ENCODE measurements at places on chromosomes 12 and 14. TPM values are rescaled to one million over a fixed set of nuclear protein-coding genes. Genes with fewer than 3 reads are reported as not detected.

The ANKRD33 gene
- total RNA-seq, result 2.1 TPM

GRCh38 chr12:60920841-60921495 lies 1325.1 kb downstream of the SLC16A7 start:
- no peak for DNase-seq

DNA sequence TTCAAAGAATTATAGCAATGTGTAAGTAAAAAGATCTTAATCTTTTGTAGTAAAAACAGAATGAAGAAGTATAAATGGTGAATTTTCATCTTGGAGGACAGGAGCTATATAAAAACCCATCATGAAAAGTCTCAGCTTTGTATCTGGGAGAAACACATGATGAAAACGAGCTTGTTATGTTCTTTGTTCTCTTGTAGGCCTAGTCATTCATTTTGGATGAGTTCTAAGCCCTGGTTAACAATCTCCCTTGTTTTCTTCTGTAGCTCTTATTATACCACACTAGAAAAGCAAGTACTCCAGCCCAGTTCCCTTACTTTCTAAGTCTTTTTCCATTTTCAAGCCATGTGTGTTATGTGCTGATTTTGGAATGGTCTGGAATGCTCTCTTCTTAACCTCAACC lies 463.5 kb upstream of the RGS6 start:
- DNase-seq, result no peak

The NTS gene
- total RNA-seq, result not detected

The CACNA1C gene
- total RNA-seq, result 0.18 TPM

The OR6C2 gene
- not detected for total RNA-seq

DNA sequence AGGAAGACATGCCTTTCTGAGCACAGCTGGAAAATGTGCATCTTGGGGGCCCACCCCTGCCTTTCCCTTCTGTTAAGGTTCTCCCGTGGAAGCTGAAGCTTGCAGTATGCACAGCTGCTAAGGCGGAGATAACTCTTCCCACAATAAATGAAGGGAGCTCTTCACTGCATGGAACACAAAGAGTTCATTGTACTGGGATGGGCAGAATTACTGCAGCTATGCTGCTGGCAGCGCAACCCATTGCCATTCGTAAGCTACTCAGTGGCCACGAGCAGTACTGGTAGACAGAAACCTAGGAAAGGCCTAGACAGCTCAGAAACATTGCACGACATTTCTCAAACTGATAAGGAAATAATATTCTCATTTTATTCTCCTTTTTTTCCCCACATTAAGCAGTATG lies 310.2 kb downstream of the MDGA2 start:
- no peak for DNase-seq

DNA sequence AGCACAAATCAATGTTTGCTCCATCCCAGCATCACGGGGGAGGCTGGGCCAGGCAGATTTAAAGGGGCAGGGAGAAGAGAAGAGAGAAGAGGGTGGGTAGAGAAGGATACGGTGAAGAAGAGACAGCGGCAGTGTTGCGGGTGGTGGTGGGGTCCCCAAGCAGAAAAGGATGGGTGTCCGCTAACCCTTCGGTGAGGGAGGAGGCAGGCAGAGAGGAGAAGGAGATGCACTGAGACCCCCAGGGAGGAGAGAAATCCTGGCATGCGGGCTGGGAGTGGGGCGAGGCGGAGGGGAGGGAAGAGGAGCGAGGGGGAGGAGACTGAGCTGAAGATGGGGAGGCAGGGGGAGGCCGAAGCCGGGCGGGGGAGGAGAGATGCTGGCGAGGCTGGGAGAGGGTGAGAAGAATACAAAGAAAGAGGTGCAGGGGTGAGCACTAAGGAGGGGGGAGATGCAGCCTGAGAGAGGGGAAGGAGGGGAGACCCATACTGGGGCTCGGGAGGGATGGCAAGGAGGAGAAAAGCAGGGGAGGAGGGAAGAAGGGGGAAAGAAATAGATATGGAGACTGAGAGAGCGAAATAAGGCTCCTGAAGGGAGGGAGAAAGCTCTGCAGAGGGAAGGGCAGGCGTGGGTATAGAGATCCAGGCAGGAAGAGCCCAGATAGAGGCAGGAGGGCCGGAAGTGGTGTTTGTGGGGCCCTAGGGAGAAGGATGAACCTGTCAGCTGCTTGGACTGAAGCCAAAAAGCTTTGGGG lies at the start of gene JPH4:
JPH4 (minus strand) TSS at position 231 of the 751 bp plus-strand sequence. CDS start 1,337 bp downstream, outside the sequence.
- DNase-seq, result no peak

The MANSC4 gene
- not detected for total RNA-seq

DNA sequence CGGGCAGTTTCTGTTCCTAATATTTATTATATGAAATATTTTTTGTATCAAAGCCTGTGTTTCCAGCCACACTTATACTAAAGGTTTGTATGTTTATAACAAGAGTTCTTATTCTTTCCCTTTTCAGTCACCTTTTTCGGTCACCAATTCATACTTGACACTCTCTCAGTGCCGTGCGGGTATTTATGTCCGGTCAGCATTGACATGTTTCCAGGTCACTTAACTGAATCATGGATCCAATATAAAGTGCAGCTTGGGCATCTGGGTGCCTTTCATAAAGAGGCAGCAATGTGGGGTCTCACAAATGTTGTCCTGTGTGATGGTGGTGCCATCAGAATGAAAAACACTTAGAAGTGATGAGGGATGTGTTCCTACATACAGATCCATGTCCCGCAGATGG lies 141.3 kb downstream of the ERC1 start:
- DNase-seq, result no peak

GRCh38 chr14:35944847-35945246 lies 118.7 kb downstream of the BRMS1L start:
- DNase-seq, result no peak

The TAS2R14 gene
- 0.81 TPM for total RNA-seq

GRCh38 chr14:104999361-104999760 lies 13.8 kb downstream of the CLBA1 start:
- DNase-seq, result no peak

DNA sequence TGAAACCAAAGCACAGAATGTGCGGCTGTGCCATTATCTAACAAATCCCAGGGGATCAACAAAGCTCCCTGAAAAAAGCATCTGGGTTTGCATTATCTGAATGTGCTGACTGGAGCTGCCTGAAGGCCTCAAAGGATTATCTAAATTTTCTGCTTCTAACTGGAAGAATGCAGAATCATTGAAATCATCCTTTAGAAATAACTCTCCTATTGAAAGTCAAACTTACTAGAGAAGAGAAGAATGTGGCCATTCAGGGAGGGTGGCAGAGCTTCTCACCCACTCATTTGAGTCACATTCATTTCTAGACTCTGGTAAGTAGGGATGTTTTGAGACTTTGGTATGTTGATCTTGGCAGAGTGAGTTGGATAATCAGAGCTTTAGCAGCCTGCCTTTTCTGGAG lies 220.6 kb upstream of the RGS6 start:
- DNase-seq, result no peak

DNA sequence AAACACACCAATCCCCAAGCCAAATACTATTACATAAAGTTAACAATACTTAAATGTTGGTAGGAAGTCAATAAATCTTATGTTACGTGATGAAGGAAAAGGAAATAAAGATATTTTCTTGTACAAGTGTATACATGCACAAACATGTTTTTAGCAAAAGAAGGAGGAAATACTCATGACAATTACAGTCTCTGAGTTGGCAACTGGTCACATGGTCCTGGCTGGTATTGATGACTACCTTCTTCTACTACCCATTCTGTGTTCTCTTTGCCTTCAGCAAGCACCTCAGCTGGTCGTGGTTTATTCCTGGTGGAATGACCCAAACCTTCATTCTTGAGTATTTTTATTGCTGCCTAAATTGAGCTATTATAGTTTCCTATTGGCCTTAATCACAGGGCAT lies 84.8 kb downstream of the PLBD1 start:
- no peak for DNase-seq

- no peak for DNase-seq
Observed at GRCh38 chr12:112559784-112560183, 141.0 kb downstream of the PTPN11 start.

The SIX1 gene
- not detected for total RNA-seq

DNA sequence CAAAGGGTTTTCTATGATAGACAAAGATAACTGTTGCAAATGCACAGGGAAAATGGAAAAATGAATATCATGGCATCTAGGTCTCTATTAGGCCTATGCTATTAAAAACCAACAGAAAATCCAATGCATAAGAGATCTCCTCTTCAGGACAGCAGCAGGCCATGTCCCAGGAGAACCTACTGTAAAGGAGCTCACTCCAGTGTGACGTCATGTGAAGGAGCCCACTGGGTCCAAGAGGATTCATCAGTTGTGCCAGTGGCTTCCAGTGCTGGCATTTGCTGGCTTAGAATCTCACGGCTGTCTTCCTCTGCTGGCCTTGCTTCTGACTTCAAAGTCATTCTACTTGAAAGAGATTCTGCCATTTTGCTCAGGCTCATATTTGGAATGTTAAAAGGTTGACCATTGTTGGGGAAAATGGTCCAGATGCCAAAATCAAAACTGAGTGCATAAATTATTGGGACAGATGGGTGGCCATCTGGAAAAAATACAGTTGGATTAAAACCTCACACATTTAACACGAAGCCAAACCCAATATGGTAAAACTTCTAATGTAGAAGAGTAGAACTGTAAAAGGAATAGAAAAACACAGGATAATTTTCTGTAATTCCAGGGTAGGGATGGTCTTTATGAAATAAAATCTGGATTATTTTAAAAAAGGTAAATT lies 75.4 kb upstream of the ARID2 start:
- no peak for DNase-seq

DNA sequence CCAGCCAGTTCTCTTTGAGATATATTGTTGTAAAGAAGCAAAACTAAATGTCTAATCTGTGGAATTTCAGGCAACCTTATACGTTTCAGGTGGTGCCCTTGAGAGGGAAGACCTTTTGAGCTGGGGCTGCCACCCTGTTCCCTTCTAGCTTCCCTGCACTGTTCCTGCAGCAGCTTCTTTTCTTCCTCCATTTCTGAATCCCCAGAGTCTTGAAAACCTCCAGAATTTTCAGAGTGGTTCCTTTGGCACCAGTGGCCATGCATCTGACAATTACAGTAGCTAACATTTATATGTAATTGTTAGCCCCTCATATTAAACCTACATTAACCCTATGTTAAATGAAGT lies 271.3 kb downstream of the ZFP36L1 start:
- DNase-seq, result no peak

The LIN52 gene
- total RNA-seq, result 59.5 TPM

- DNase-seq, result no peak
Observed at GRCh38 chr12:56720731-56721151, 4.4 kb downstream of the NACA start.

DNA sequence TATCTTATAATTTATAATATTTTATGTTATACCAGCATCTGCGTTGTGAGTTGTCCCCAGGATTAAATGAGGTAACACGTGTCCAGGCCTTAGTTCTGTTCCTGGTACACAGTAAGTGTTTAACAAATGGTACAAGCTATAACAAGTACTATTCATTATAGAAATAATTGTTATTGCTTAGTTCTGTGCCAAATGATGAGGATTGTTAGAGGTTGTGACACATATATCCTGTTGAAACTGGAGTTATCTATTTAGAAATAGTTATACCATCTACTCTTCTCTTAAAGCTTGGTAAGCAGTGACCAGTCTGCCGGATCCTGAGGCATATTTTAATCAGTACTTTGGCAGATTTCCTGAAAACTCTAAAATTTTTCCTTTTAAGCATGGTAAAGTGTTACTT lies 1066.5 kb downstream of the TMTC2 start:
- DNase-seq, result no peak

DNA sequence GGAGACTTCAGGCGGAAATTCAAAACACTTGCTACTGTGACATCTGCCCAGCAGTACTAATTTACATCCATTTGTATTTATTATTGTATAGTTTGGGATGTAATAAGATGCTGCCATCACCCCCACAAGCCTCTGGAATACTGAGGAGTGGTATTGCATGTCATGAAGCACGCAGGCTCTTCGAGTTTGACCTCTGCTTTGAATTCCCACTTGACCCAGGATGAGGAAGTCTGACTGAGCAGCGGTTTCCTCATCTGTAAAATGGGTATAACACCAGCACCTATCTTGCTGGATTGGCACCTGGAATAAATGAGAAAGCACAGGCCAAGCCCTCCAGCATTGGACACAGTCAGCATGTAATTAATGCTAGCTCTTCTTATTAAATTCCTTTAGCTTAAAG lies 116.0 kb upstream of the DIO3 start:
- DNase-seq, result no peak

The C12orf60 gene
- total RNA-seq, result 0.73 TPM

GRCh38 chr12:91920276-91920675 lies 225.4 kb downstream of the BTG1 start:
- DNase-seq, result no peak

DNA sequence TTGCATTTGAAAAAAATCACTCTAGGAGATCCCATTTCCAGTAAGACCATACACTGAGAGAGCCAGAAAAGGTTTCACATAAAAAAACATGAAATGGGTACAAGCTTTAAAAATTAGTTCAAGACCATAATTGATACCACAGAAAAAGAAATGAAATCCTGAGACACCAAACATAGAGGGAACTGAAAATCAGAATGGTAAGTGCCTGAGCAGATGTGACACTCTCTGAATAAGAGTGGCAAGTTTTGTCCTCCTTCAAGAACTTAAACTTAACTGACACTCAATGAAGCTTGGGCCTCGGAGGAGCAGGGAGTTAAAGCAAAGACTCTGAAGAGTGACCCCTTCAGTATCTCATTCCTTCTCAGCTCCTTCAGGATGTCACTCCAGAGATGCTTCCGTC lies 23.2 kb upstream of the PTGDR start:
- no peak for DNase-seq

DNA sequence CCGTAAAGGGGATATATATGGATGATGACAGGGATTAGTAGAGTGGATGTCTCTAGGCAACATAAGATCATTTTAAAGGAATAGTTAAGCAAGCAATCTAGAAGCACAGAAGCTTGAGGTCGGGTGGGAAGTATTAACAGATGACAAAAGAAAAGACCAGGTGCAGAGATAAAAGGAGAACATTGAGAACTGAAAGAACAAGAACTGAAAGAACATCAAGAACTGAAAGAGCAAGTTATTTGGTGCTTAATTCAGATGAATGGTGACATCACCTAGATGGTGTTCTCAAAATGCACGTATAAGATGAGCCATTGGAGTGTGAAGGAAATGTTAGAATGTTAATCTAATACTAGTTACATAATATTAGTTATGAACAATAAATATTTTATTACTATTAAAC lies 224.0 kb upstream of the PDE3A start:
- DNase-seq, result no peak

DNA sequence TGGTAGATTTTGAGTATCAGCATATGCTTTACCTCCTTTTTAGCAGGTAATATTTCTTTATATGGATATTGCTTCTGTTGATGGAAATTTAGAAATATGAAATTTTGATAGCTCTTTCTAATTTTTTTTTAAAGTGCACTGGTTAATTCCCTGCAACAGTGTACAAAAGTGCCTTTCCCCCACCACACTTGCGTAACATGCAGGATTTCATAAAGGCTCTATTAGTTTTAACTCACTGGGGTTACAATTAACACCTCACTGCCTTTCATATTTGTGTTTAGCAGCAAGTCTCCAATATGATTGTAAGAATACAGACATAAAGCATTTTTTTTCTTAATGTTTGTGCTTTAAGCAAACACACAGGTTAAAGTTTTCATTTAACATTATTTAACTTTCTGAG lies 25.6 kb downstream of the MNAT1 start:
- DNase-seq, result no peak

The NOVA1 gene
- 0.63 TPM for total RNA-seq

The RND1 gene
- total RNA-seq, result 30.1 TPM

The SLC38A4 gene
- total RNA-seq, result 163 TPM

GRCh38 chr14:22848351-22849164 lies 12.2 kb downstream of the MMP14 start:
- DNase-seq, result no peak

GRCh38 chr12:131454418-131455217 lies 256.3 kb upstream of the SFSWAP start:
- DNase-seq, result no peak

GRCh38 chr12:120051535-120051934 lies 62.5 kb downstream of the BICDL1 start:
- DNase-seq, result no peak
